Keratinocyte (primary cell): ENCODE measurements at places on chromosomes 3 and 15. TPM values are rescaled to one million over a fixed set of nuclear protein-coding genes. Genes with fewer than 3 reads are reported as not detected.

- no peaks in the 10 kb centered on the region for H3K36me3 ChIP-seq
- no peak for DNase-seq
- H3K27ac ChIP-seq: no peak overlapping the region
- no peak overlapping the region for H3K4me3 ChIP-seq
These were observed 74.2 kb upstream of the PROK2 start for GRCh38 chr3:71859123-71859519.

DNA sequence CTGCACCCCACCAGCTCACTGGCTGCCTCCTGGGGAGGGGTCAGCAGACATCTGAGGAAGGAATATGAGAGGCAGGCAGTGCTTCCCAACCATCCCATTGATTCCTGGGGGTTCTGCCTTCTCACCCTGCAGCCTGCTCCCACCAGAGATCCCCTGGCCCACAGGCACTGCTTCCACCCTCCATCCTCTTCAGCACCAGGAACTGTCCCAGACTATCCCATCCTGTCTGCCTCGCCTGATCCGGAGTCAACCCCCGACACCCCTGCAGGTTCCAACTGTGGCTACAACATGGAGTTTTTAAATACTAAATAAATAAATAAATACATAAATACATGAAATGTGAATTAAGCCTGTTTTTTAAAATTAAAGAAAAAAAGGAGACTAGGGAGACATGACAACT is 43.6 kb downstream of the CACNA2D2 start:
- H3K4me1 ChIP-seq: no peaks in the 10 kb centered on the region
- H3K36me3 ChIP-seq: no peaks in the 10 kb centered on the region
- H3K27ac ChIP-seq: no peak overlapping the region

DNA sequence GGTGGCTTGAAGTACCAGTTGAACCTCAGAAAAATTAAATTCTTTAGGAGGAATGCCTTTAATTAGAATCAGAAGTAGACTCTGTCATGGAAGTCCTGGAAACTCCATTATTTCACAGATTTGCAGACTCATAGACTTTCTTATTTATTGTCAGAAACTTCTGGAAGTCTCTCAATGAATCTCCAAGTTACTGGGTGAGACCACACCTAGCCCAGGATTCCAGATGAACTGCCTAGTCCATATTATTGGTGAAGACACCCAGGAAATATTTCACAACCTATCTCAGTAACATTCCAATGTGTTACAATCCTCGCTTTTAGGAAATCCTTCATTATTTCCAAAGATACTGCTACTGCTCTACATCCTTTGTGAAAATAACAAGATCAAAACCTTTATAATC is 6.5 kb upstream of the THBS1 start:
- H3K27ac ChIP-seq: no peak overlapping the region
- H3K27me3 ChIP-seq: no peaks in the 10 kb centered on the region
- DNase-seq: no peak
- no peaks in the 10 kb centered on the region for H3K36me3 ChIP-seq
- H3K4me3 ChIP-seq: no peak overlapping the region
- peaks cover 9% of the 10 kb centered on the region for H3K4me1 ChIP-seq

ALDH1A2 gene
- 1.4 to 1.9 TPM (median 1.7 TPM) in 3 replicates for polyA plus RNA-seq
